ENCODE measurements at places on chromosomes 2 and 18.
A peak's percentile ranks its signal among the peaks of the same experiment; 100 is the strongest.

DNA sequence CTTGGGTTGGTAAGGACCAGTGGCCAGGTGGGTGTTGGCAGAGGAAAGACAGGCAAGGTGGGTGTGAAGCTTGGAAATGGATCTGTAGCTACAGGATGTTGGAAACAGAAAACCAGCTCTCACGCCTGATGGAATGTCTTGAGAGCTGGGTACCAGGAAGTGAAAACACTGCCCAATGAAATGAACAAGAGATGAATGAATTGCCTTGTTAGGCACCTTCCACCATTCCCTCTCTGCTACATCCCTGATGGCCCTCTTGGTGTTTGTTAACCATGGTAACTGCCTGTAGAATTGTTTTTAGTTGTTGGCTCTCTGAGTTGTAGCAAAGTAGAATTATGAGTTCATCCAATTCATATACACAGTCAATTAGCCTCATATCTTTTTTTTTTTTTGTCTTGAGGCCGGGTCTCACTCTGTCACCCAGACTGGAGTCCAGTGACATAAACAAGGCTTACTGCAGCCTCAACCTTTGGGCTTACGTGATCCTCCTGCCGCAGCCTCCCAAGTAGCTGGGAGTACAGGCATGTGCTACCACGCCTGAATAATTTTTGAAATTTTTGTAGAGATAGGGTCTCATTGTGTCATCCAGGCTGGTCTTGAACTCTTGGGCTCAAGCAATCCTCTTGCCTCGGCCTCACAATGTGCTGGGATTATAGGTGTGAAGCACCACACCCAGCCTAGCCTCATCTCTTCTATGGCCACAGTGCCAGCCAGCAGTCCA is 9.5 kb downstream of the KCMF1 start:
- DNase-seq: no peak

GRCh38 chr2:14324308-14324707 is 308.2 kb upstream of the LRATD1 start:
- no peak for DNase-seq

DNA sequence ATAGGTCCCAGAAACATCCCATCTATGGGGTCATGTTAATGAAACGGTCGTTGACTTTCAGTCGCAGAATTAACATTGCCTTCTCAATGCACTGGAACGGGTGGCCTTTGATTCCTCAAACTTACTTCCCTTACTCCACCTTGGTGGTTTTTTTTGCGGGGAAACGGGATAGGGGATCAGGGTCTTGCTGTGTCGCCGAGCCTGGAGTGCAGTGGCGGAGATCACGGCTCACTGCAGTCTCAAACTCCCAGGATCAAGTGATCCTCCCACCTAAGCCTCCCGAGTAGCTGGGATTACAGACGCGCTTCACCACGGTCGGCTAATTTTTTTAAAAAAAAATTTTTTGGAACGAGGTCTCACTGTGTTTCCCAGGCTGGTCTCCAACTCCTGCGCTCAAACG is 754 bp downstream of the ATG16L1 start:
- no peak for DNase-seq

DNA sequence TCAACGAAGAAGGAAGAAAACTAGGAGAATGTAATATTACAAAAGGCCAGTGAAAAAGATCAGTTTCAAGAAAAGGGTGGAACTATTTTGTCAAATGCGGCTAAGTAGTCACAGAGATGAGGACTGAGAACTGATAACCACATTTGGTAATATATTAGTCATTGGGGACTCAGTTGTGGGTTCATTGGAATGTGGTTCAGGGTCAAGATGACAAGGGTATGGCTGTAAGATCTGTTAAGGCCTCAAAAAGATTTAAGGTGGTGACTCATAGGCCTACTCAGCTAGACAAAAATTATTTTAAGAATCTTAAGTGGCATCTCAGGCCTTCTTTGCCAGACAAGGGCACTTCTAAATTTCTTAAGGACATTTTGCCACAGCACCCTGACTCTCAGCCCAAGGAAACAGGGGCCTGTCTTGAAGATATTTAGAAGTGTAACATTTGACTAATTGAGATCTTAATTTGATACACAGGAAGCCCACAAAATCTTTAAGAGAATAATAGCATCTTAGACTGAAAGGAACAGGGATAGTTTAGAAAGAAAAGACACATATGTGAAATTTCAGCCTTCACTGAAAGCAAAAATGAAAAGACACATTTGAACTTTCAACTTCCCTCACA is 81.3 kb downstream of the STRADB start:
- no peak for DNase-seq

DNA sequence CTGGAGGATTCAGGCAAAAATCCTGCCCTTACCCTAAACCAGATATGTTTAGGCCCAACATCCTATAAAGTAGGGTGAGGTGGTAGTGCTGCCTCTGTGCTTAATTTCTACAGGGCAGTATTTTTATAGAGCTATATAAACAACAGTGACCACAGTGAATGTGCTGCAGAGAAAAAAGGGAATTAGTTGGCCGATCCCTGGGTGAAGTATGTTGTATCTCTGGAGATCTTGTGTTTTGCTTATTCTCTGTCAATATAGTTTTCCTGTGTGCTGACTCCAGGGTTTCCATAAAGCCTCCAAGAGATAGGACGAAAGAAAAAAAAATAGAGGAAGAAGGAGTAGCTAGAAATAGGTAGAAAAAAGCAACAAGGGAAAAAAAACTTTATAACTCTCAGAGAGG is 88.9 kb upstream of the THOC1 start:
- DNase-seq: no peak

- DNase-seq: peak; percentile 99
These were observed at the start of gene MYL12A for GRCh38 chr18:3247240-3248061. MYL12A (plus strand) TSS chr18:3247801; CDS start chr18:3253248, 5,447 bp downstream.

- DNase-seq: no peak
These were observed 121.3 kb upstream of the ZFP36L2 start for GRCh38 chr2:43347746-43348145.

- no peak for DNase-seq
These were observed 46.6 kb upstream of the ZBTB7C start for GRCh38 chr18:48455555-48456478.

- DNase-seq: no peak
These were observed 105.2 kb downstream of the CTIF start for GRCh38 chr18:48644029-48644428.

DNA sequence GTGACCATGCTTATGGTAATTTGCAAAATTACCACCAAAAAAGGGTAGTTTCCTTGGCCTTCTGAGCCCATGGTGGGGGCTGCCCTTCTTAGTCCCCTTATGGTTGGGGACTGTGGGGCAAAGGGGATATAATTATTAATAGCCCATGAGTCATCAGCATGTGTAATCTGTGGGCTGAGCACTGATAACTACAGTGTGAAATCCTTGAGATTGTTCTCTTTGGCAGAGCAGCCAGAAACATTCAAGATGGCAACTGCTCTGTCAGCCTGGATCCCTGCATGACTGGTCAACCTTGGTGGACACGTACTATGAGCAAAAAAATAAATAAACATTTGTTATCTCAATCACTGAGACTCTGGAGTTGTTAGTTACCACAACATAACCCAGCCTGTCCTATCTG is 61.3 kb downstream of the MGAT4A start:
- DNase-seq: no peak

GRCh38 chr2:205369813-205370212 is 312.5 kb upstream of the NRP2 start:
- no peak for DNase-seq

DNA sequence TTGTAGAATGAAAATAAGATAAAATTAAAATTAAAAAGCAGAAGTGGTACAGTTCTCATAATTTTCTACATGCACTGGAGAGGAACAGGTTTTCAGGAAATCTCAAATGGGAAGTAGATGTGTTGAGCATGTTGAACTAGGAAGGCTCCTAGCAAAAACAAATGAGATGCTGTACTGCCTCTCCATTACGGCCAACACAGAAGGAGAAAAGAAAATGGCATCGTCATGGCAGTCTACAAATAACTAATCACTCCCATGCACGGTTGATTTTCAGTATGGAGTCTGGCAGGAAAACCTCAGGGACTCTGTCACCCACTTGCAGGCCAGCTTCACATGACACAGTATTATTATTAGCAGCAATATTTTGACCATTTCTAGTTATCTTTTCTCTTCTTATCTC is 278.7 kb downstream of the NRXN1 start:
- DNase-seq: no peak

GRCh38 chr2:71558300-71559051 is 105.1 kb downstream of the DYSF start:
- no peak for DNase-seq

DNA sequence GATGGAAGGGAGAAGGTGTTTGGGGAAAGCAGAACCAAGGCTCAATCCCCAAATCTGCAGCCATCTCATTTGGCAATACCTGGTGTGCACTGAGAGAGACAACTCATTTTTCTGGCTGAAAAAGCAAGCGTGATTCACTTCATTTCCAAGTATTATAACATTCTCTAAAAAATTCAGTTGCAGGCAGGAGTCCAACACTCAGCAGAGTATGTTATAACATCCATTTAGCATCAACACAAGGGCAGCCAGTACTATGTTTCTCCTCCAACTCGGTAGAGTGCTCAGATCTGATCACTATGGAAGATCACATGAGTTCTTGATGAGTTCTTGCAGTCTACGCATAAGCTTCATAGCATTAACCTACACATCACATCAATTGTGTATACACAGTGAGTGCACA is 99.4 kb upstream of the PID1 start:
- no peak for DNase-seq

- peak; percentile 64 for DNase-seq
These were observed 44.5 kb downstream of the SH3BP4 start for GRCh38 chr2:234996069-234996940.

DNA sequence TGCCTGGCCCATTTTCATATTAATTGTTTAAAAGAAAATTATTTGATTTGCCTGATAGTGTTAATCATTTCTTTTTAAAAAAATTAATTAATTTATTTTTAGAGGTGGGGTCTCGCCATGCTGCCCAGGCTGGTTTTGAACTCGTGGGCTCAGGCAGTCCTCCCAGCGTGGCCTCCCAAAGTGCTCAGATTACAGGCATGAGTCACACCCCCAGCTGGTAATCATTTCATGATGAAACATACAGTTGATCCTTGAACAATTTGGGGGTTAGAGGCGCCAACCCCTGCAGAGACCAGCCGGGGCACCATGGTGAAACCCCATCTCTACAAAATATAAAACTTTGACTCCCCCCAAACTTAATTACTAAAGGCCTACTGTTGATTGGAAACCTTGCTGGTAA is 7.9 kb downstream of the GPN1 start:
- DNase-seq: no peak

DNA sequence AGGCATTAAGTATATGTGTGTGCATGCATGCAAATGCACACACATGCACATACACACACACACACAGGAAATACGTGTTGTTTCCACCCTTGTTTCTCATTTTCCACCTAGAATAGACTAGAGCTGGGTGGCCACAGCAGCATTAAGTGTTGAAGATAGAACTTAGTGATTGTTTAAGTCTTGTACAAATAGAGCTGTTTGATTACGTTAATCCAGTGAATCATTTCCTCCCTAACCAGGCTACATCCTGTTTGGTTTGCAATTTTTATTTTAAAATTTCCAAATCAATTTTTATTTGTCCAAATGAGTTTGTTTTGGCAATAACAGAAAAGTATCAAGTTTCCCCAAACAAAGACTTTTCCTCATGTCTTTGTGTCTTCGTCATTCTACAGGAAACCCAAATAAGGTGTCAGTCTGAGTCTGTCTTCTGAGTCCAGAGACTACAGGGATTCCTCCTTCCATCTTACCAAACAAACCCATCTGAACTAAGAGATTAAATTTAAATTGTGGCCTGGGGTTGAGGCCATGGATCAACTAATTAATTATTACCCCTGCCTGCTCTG is 74.6 kb upstream of the GALNT5 start:
- DNase-seq: no peak

- no peak for DNase-seq
These were observed 29.8 kb downstream of the TSPYL6 start for GRCh38 chr2:54226260-54226659.

DNA sequence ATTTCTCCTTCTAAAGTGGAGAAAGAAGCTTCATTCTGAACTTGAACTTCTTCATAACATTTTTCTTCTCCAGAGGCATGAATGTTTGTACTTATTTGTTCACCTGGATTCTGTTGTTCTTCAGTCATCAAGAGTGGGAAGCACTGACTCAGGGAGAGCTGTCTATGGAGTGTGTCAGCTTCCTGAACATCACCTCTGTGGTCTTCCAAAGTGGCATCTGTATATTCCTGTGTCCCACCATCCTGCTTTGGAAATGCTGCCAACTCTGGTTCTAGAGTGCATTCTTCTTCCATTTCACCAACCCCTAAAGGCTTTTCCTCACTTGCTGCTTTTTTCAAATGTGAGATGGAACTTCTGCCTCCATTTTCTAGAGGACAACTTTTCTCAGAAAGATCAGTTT is 59.5 kb downstream of the TTN start:
- DNase-seq: no peak

- no peak for DNase-seq
These were observed 155.4 kb upstream of the GATA6 start for GRCh38 chr18:22013993-22014392.

DNA sequence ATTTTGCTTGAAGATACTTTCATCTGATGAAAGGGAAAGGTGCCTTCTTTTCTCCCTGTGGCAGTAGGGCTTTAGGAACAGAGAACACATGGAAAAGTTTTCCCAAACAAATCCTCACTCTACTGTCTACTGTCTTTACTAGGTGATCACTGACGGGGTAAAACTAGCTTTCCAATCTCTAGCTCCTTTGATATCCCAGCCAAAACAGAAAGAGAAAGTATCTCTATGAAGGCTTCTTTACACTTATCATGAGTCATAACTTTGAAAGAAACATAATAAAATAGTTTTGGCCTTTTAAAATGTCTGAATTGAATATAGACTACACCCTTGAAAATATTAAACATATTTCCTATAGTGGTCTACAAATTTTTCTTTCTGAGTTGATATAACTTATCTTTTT is 214.5 kb downstream of the DSEL start:
- DNase-seq: no peak

GRCh38 chr2:63055226-63056106 is 4.8 kb downstream of the OTX1 start:
- peak; percentile 30 for DNase-seq

GRCh38 chr2:124572934-124573634 is 548.0 kb downstream of the CNTNAP5 start:
- DNase-seq: no peak

- DNase-seq: no peak
These were observed 85.0 kb upstream of the TACR1 start for GRCh38 chr2:75284345-75284744.

GRCh38 chr2:8926356-8926755 is 77.1 kb downstream of the MBOAT2 start:
- DNase-seq: no peak

DNA sequence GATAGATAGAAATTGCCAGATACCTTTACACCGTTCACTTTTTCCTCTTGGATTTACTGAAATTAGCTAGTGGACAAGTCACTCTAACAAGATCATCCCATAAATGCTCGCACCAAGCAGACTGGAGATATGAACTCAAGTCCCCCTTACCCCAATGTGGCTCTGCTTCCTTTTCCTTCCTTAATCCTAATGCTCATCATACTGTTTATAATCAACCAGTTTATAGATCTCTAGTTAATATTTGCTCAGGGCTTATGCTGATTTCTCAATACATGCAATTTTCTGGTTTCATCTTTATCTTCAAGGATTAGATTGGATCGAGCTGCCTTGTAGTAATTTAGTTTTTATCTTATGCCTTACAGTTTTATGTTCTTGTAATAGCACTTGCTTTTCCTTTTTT is 318.3 kb upstream of the KLHL29 start:
- no peak for DNase-seq

GRCh38 chr2:1068241-1068640 is 117.6 kb downstream of the SNTG2 start:
- no peak for DNase-seq

GRCh38 chr2:221833966-221834365 is 261.9 kb upstream of the EPHA4 start:
- DNase-seq: peak; percentile 68
